ENCODE measurements at places on chromosomes 2 and 18. TPM values are rescaled to one million over a fixed set of nuclear protein-coding genes. Genes with fewer than 3 reads are reported as not detected.

GRCh38 chr18:62138461-62139235 lies 48.2 kb downstream of the PIGN start:
- H3K4me1 ChIP-seq: no peaks in the 10 kb centered on the region
- no peaks in the 10 kb centered on the region for H3K36me3 ChIP-seq
- no peak for DNase-seq
- no peak overlapping the region for H3K27ac ChIP-seq

- H3K36me3 ChIP-seq: peaks cover 13% of the 10 kb centered on the region
- no peak overlapping the region for H3K4me3 ChIP-seq
- peaks cover 14% of the 10 kb centered on the region for H3K4me1 ChIP-seq
- no peak for DNase-seq
- H3K27me3 ChIP-seq: peaks cover 5% of the 10 kb centered on the region
These were observed 175.0 kb downstream of the PRKCE start for GRCh38 chr2:45826460-45826859.

DNA sequence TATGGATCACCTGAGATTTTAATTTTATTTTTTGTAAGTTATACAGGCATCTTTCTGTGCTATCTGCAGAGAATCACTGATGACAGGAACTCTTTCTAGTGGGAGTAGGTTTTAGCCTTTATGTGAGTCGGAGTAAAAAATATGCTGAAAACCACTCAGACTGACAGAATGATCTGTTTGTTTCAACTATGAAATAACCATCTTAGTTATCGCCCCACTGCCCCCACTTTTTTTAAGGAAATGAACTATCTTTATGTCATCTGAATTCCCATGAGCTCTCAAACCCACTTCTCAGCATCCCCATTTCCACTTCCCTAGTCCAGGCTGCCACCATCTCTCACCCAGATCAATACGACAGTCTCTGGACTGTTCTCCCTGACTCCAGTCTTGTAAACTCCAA lies 38.9 kb downstream of the MRPL33 start:
- peak overlapping the region; percentile 38 for H3K4me3 ChIP-seq
- H3K27me3 ChIP-seq: peaks cover 2% of the 10 kb centered on the region
- H3K27ac ChIP-seq: peak overlapping the region; percentile 69
- peaks cover 16% of the 10 kb centered on the region for H3K4me1 ChIP-seq
- no peak for DNase-seq

- no peaks in the 10 kb centered on the region for H3K4me1 ChIP-seq
- H3K27ac ChIP-seq: no peak overlapping the region
- DNase-seq: no peak
These were observed 99.6 kb downstream of the FMNL2 start for GRCh38 chr2:152434395-152435182.

GRCh38 chr2:72148837-72149555 lies 1.3 kb upstream of the CYP26B1 start:
- no peak overlapping the region for H3K27ac ChIP-seq
- H3K27me3 ChIP-seq: peaks cover 55% of the 10 kb centered on the region
- peak overlapping the region; percentile 87 for H3K4me3 ChIP-seq
- H3K4me1 ChIP-seq: peaks cover 34% of the 10 kb centered on the region

Gene SPOPL
- 30.0 TPM for total RNA-seq

Measured in natural killer cell treated with Interleukin-12 subunit alpha and Interleukin-12 subunit beta and Interleukin-15 and Interleukin-18, amount 100 ng/mL, for 72 hours (primary cell).